ENCODE measurements at places on chromosomes 3 and 15. TPM values are rescaled to one million over a fixed set of nuclear protein-coding genes. Genes with fewer than 3 reads are reported as not detected.

ALDH1A2 gene
- total RNA-seq, result 72.7 TPM

GRCh38 chr3:188584958-188585689 lies 431.2 kb downstream of the LPP start:
- no peak for DNase-seq

DNA sequence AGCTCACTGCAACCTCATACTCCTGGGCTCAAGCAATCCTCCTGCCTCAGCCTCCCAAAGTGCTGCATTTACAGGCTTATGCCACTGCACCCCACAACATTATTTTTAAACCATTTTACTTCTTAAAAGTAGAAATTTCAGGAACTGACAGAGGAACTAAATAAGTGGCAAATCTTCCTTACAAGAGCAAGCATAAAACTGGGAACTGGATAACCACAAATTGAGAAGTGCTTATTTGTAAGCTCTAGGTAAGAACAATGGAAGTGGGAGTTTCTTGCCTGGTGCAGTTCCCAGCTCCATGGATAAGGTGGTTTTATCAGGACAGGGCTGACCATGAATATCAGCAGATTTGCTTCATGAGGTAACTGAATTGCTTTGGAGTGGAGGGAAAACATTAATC lies 655.2 kb downstream of the DIPK2A start:
- no peak for DNase-seq

- no peak for DNase-seq
Measured at GRCh38 chr3:30847592-30847991, 46.9 kb downstream of the GADL1 start.

DNA sequence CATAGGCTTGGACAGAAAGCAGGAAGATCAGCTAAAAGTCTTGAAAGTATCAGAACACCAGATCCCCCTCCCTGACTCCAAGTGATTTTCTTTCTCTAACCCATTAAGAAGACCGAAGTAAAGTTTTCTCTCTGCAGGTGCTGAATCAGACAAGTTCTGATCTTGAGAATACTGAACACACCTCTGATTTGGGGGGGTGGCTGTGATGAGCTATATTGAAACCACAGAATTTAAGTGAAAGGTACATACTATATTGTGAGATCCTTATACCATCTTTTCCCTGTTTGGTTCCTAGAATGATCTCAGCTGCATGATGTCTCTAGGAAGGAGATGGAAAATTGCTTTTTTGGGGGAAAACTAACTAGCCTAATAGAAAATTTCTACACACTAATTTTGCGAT lies 196.0 kb downstream of the DIPK2A start:
- no peak for DNase-seq

TCF12 gene
- 158 TPM for total RNA-seq

Measured in ureter (tissue), 1 donor.